Kidney (tissue), 22 donors: ENCODE measurements at places on chromosomes 6 and 20. TPM values are rescaled to one million over a fixed set of nuclear protein-coding genes. Genes with fewer than 3 reads are reported as not detected.

GRCh38 chr6:79862711-79863110, 84.6 kb downstream of the ELOVL4 start:
- no peak for DNase-seq

DNA sequence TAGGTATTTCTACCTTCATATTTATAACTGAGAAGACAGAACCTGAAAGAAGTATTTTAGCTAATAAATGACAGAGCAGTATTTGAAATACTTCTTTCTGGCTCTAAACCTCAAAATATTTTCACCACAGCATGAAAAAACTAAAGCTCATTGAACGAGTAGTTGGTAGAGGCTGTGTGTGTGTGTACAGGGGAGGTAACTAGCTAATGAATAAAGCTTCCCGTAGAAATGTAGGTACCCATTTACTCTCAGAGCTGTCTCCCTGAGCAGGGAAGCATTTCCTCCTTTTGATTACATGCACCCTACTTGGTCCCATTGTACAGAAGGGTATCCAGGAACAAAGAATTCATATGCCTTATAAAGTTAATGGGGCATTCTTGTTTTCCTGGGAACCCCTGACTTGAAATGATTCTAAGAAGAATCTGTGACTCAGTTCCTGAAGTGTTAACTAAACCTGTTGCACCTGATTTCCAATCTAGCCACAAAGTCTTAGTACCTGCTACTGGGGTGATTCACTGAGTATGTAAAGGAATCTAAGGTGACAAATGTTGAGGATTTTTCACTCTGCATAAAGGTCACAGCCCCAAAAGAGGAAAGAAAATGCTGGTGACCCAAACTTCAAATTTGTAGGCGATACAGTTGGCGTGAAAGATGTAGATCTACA, 12.5 kb downstream of the CRYBG1 start:
- no peak for DNase-seq

GRCh38 chr20:33477386-33478234, 12.3 kb upstream of the CBFA2T2 start:
- peak; percentile 39 for DNase-seq

Gene ZNF76
- 49.2 TPM for total RNA-seq

Gene ZC2HC1B
- total RNA-seq = not detected

Gene SCRT2
- total RNA-seq = not detected

Gene ADA
- 6.5 TPM for total RNA-seq

GRCh38 chr20:17128206-17128605, 98.6 kb upstream of the PCSK2 start:
- DNase-seq = no peak

- DNase-seq = no peak
Measured at GRCh38 chr6:68740828-68741500, 105.9 kb downstream of the ADGRB3 start.

- DNase-seq = no peak
Measured at GRCh38 chr6:21918041-21918440, 324.5 kb downstream of the SOX4 start.

GRCh38 chr6:107102414-107102805, 12.9 kb downstream of the BEND3 start:
- no peak for DNase-seq

Gene PSMG4
- total RNA-seq = 24.9 TPM

DNA sequence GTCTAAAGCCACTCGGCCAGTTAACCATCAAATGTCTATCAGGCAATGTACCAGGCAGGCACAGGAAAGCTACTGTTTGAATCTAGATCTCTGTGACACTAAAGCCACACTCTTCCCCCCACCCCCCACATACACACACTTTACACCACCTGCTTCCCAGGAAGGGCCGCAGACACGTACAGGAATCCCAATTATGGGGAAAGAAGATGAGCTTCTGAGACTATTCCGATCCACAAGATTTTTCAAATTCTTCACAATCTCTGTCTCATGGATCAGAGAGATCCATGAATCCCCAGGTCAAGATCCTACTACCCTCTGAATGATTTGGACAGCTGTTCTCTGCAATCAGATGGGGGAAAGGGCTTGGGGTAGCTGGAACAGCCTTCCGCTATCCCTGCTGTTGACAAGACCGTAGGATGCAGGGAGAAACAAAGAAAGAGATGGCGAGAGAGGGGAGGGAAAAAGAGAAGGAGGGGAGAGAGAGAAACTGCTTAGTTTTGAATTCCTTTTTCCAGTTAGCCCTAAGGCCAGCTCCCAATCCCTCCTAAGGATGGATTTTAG, 25.4 kb upstream of the RIMS4 start:
- no peak for DNase-seq

DNA sequence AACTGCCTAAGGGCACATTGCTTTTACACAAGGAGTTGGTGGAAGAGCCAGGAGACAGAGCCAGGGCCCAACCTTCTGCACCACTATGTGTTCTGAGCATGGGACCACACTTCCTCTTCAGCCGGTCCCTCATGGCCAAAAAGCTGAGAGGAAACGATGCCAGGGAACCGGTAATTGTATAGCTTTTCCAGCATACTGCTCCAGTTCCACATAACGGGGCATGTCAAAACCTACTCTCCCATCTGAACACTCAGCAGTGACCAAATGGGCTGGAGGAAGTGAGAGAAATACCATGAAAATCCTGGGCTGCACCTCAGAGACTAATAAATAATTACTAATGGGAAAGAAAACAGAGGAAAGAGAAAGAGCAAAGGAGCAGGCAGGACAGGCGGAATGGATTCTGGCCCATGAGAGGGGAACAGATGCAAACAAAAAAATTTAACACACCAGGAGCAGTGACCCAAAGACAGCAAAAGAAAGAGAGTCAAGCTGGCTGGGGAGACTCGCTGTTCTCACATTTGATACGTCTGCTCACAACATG, 52.0 kb upstream of the BMP2 start:
- no peak for DNase-seq

Gene CAGE1
- total RNA-seq = not detected

GRCh38 chr6:98797217-98797994, 37.0 kb upstream of the POU3F2 start:
- DNase-seq = no peak

- no peak for DNase-seq
Measured at GRCh38 chr20:52805296-52805571, 166.9 kb upstream of the TSHZ2 start.

Gene DEFB115
- total RNA-seq = not detected

DNA sequence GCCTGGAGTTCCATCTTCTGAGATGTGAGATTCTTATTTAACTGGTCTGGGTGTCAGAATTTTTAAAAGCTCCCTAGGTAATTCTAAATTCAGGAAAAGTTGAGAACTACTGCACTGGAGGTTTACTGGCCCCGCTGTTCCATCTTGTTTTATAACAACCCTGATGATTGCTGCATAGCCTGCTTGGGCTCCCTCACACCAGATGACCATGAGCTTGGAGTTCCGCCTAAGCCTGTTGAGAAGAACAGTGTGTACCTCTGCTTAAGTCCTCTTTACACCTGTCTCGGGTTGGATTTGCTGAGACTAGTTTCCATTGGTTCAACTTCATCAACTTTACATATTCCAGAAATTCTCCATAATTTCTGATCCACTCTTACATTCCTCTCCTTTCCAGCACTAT, 77.9 kb downstream of the FKBP5 start:
- no peak for DNase-seq

DNA sequence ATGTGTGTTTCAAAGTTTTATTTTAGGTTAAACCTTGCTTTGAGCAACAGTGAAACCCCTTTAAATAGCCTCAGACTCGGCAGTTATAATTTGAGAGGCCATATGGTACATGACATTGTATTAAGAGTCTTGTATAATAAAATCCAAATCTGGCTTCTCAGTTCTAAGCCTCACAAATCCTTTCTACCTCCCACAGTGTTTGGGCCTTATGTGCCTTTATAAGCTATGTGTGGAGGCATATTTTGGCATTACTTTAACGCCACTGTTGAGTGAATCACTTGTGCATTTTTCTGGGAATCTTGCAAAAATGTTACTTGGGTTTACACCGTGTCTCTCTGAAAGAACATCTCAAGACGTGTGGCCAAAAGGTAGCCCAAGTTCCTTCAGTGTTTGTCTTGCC, 152.4 kb downstream of the COL9A1 start:
- no peak for DNase-seq

DNA sequence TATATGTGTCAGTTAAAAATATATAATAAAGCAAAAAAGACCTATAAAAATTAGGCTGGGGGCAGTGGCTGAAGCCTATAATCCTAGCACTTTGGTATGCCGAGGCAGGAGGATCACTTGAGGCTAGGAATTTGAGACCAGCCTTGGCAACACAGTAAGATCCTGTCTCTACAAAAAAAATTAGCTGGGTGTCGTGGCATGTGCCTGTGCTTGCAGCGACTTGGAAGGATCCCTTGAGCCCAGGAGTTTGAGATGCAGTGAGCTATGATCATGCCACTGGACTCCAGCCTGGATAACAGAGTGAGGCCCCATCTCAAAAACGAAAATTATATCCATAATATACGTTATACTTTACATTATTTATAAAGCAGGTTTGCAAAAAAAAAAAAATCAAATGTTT, 20.7 kb downstream of the TRDN start:
- no peak for DNase-seq

DNA sequence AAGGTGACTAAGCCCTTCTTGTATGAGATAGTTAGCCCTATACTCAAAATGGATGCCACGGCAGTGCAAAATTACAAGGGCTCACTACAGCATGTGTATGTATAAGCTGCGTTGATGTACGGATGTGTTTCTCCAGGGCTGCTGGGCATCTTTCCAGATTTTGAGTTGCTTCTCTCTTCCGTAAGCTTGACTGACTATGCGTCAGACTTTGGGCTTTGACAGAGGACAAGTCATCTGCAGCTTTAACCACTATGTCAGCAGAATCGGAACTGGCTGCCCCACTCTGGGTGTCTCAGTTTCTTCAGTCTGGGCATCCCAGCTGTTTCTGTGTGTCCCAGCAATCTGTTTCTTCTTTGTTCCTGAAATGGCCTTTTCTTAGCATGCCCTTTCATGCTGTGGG, 241.6 kb downstream of the BTBD3 start:
- DNase-seq = no peak

GRCh38 chr6:132728616-132729015, 14.8 kb upstream of the VNN1 start:
- no peak for DNase-seq

Gene KIF25
- total RNA-seq = not detected

Gene ID4
- 60.4 TPM for total RNA-seq
